ENCODE measurements at places on chromosomes 1 and 21.

GRCh38 chr21:27024971-27025370, 58.1 kb upstream of the ADAMTS5 start:
- no peak for DNase-seq

DNA sequence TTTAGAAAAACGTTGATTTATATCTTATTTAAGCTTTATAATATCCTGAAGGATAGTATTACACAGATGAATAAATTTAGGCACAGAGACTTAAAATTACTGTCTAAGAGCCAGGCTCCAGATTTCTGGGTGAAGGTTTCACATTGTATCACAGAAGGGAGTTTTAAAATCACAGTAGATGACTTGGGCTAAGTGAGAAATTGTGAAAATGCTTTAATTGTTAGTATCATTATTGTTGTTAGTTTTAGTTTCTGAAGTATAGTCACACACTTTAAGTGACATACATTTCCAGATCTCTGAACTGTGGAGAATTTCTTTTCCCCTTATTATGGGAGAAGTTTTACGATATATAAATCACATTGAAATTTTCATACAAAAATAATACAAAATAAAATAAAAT, 83.5 kb downstream of the NDUFS5 start:
- no peak for DNase-seq

DNA sequence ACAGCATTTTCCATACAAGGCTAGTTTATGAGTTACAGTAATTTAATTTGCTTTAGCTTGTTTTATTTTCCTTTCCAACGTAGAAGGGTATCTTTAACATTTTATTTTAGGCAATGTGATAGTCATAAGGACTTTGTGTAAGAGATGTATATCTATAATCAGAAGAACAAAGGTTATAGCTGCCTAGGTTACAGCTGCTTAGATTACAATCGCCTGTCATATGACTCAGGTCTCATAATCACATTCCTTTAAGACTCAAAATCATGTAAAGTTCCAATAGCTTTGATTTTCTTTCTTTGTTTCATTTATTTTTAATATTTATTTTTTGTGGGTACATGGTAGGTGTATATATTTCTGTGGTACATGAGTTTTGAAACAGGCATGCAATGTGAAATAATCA, 37.8 kb upstream of the COP1 start:
- no peak for DNase-seq

GRCh38 chr1:154840269-154841176, 29.6 kb downstream of the KCNN3 start:
- no peak for DNase-seq

- no peak for DNase-seq
Observed at GRCh38 chr1:2126331-2127186, 68.0 kb downstream of the FAAP20 start.

DNA sequence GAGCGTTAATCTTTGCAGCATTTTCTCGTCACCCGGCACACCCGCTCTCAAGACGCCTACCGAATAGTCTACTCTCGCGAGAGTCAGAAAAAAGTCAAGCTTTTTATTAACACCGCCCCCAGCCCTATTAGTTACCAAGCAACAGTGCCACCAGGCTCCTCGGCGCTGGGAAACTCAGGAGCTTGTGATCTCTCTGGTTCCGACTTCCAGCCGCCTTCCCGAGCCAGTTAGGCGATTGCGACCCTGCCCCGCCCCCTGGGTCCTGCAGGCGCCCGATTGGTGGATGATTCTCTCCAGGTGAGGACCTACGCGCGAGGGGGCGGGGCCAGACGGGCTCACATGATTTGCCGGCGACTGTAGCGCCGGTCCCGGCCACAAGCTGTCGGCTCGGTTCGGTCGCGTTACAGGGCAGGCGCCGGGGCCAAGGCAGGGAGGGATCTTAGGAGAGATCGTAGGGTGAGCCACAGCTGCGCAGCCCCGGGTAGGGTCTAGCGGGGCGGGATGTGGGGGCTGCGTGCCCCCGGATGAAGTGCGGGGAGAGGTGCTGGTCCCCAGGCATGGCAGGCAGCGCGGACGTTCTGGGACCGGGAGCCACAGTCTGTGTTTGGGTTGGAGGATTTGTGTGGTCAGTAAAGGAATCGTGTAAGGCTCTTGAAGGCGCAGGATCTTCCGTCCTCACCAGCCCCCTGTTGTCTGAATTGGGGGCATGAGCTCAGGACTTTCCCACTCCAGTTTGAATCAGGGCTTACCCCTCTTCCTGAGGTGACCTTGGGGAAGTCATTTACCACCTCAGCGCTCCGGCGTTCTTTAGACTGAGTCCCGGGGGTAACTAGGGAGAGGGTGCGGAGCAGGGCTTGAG, at the start of gene PFKFB2:
TSS of gene PFKFB2 (plus strand) at position 365 of the 859 bp plus-strand sequence. CDS start 1,443 bp downstream, outside the sequence.
- DNase-seq, result peak; percentile 88

Measured in T-helper 2 cell (primary cell).